ENCODE measurements at places on chromosomes 1 and 21.

- no peak for DNase-seq
Observed at GRCh38 chr1:81298266-81298665, 502.5 kb upstream of the ADGRL2 start.

- DNase-seq, result peak; percentile 22
Observed at GRCh38 chr1:202571719-202572339, 138.4 kb downstream of the SYT2 start.

GRCh38 chr21:38735626-38736206, 70.0 kb upstream of the ETS2 start:
- DNase-seq, result no peak

DNA sequence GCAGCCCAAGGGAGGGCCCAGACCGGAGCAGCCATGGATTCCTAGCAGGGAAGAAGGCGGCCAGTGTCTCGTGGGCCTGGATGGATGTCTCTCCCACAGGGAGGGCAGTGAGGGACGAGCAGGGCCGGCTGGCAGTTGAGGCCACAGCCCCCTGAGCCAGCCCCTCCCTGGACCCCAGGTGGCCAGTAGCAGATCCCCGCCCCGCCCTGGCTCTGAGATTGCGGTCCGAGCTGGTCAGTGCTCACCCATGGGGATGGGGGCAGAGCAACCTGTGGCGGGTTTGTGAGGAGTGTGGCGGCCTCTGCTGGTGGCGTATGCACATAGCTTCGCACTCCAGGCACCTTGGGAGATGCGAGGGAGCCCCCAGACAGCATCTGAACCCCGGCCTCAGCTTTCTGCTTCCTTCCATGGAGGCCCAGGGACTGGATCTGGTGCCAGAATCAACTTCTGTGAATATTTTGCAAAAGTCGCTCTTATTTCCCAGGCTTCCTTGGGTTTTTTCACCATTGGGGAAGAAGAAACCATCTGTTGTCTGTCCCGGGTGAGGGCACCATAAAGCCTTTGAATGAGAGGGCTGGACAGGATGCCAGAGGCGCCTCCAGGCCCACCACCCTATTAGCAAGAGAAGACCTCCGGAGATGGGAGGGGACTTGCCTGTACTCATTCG, 8.4 kb upstream of the KCNN3 start:
- peak; percentile 70 for DNase-seq

GRCh38 chr1:15413563-15414444, 4.1 kb downstream of the EFHD2 start:
- DNase-seq, result no peak

DNA sequence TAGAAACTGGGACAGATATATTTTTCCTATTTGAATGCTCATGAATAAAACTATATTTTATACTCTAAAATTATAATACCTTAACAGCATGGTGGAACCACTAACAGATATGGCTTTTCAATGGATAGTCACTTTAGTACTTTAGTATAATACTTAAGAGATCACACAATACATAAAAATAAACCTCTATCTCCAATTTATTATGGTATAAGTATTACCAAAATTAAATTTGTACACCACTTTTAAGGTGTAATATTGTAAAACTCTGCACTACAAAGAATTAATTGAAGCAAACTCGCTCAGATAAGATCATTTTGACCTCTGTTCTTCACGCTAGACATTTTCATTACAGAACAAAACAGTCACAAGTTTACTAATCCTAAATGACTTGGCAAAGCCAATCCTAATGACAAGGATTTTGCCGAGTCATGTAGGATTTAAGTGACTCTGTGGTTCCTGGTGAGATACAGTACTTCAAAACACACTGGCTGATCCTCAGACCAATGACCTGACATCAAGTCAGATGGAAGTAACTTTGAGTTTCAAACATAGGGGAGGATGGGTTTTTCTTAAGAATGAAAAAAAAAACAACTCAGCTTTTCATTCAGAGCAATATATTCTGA, 200.6 kb downstream of the SMYD3 start:
- DNase-seq, result no peak

GRCh38 chr21:38295997-38296764, 39.4 kb downstream of the KCNJ15 start:
- DNase-seq, result no peak

DNA sequence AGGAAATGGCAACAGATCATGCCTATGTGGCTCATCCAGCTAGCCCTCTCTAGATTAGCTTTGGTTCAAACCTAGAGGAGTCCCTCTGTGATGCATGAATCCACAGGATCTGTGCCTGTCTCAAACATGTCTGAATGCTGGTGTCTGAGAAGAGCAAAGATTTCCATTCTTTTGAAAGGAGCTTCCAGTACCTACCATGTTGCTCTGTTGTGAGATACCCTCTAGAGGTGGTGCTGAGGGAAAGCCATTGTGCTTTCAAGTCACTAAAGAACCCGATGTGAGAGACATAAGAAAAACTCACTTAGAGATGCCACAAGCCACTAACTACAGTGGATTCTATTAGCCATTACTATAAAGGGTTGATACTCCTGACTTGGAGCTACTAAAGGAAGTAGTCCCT, 103.6 kb downstream of the LRRC40 start:
- DNase-seq, result no peak

- no peak for DNase-seq
Observed at GRCh38 chr1:229856009-229856650, 210.9 kb upstream of the GALNT2 start.

DNA sequence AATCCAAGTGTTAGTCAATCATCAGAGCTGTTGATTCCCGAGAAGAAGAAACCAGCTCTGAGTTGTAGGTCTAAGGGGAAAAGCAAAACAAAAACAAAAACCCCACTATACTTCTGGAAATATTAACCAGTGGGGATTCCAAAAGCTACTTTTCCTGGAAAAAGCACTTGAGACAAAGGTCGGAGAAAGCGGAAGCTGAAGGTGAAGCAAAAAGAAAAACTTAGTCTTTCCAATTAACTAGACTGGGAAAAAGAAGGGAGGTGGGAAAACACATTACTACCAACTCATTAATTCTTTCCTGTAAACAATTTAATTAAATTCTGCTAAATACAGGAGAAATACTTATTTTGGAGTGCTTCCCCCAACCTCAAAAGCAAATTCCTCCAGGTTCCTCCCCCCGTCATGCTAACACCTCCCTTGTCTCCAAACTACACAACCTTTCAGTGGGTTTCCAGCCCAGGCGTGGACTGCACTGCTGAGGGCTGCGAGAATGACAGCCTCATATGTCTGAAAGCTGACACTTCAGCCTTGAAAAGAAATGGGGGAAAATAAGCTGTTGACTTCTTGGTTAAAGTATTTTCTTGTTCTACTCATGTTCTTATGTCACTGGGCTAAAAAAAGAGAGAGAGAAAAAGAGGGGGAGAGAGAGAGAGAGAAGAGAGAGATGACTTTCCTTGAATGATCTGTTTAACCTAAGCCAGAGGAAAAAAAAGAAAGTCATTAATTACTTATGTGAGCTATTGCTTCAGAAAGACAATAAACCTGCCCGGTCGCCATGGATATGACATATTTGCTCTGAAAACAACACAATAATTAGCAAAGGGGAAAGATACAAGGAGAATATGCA, 5.1 kb downstream of the CASZ1 start:
- DNase-seq, result no peak

DNA sequence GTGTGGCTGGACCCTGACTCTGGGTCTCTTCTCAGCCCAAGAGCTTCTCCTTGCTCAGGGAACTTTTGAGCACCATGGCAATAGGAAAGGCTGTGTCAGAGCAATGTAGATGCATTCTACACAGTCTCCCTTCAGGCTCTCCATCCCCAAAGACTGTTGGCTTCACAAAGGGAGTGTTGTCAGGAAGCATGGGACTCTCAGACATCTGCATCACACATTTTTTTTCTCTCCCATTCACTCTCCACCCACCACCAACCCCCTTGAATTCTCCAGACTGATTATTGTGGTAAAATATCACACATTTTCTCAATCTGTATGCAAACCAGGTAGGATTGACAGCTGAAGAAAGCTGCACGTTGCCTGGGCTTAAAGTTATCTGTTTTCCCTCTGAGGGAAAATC, 105.4 kb upstream of the WARS2 start:
- no peak for DNase-seq

All from CD4-positive, alpha-beta T cell treated with Interleukin-2 at 100 ng/mL for 4 hours (primary cell).